ENCODE measurements at places on chromosomes 2 and 18. TPM values are rescaled to one million over a fixed set of nuclear protein-coding genes. Genes with fewer than 3 reads are reported as not detected.

GRCh38 chr2:45707006-45707405 lies 55.5 kb downstream of the PRKCE start:
- DNase-seq, result peak; percentile 37

DNA sequence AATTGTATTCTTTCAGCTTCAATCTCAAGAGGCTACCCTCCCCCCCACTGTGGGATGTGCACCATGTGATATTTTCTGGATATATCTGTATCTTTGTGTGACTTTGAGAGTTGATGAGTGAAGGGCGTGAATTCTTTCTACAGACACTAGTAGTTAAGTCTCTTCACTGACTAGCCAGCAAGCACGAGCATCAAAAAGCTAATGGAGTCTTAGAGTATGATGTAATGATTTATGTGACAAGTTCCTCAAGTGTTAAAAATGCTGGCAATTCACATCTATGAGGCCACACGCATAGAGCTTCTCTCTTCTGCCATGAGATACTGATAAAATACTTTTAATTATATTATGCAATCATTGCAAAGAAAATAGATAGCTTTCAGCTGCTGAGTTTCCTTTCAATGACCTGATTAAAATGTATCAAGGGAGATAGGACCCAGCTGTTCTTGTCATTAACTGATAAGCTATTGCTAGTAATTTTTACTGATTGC lies 304.8 kb downstream of the TRIB2 start:
- peak; percentile 74 for DNase-seq

- DNase-seq, result no peak
Measured at GRCh38 chr2:72027426-72028161, 120.1 kb downstream of the CYP26B1 start.

DNA sequence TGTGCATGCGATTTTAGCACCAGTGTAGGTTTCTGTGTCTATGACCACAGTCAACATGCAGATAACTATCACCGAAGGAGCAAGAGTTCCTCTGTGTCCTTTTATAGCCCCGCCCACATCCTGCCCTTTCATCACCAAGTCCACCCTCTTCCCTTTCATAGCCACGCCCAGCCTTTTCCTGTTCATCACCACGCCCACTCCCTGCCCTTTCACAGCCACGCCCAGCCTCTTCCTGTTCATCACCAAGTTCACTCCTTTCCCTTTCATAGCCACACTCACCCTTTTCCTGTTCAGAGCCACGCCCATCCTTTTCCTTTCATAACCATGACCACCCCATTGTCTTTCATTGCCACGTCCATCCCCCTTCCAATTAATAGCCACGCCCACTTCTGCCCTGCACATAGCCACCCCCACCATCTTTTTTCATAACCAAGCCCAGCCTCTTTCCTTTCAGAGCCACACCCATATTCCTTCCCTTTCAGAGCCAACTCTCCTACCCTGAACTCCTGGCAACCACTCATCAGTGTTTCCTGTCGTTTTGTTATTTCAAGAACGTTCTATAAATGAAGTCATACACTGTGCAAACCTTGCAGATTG lies 273.9 kb downstream of the MYT1L start:
- DNase-seq, result no peak

DNA sequence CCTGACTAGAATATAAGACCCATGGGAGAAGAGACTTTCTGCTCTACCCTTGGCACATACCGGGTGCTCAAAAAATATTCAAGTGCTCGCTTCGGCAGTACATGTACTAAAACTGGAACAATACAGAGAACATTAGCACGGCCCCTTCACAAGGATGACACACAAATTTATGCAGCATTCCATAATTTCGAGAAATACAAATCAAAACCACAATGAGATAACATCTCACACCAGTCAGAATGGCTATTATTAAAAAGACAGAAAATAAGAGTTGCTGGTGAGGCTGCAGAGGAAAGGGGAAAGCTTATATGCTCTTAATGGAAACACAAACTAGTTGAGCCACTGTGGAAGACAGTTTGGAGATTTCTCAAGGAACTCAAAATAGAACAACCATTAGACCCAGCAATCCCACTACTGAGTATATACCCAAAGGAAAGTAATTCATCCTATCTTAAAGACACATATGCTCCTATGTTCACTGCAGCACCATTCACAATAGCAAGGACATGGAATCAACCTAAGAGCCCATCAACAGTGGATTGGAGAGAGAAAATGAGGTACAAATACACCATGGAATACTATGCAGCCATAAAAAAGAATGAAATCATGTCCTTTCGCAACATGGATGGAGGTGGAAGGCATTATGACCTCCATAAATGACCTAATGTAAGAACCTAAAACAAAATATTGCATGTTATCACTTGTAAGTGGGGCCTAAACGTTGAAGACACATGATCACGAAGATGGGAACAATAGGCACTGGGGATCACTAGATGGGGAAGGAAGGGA lies 71.6 kb upstream of the CYP1B1 start:
- no peak for DNase-seq

DNA sequence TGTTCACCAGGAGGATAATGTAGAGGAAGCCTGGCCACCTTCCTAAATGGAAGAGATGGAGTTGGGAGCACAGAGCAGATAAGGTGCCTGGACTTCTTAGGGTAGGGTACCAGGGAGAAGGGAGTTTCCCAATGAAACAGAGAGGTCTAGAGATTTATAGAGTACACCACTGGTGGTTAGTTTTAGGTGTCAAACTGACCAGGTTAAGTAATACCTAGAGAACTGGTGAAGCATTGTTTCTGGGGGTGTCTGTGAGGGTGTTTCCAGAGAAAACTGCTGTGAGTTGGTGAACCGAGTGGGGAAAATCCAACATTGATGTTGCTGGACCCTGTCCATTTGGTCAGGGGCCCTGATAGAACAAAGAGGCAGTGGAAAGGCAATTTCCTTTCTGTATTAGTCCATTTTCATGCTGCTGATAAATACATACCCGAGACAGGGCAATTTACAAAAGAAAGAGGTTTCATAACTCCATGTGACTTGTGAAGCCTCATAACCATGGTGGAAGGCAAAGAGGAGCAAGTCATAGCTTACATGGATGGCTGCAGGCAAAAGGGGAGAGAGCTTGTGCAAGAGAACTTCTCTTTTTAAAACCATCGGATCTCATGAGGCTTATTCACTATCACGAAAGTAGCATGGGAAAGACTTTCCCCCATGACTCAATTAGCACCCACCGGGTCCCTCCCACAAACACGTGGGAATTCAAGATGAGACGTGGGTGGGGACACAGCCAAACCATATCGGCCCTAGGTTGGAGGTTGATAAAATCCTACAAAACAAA lies 260.8 kb downstream of the CBLN2 start:
- DNase-seq, result no peak

The DSG4 gene
- 12.5 TPM for total RNA-seq

All from skin of body (tissue), 3 donors.